ENCODE measurements at places on chromosomes 1 and 21.

DNA sequence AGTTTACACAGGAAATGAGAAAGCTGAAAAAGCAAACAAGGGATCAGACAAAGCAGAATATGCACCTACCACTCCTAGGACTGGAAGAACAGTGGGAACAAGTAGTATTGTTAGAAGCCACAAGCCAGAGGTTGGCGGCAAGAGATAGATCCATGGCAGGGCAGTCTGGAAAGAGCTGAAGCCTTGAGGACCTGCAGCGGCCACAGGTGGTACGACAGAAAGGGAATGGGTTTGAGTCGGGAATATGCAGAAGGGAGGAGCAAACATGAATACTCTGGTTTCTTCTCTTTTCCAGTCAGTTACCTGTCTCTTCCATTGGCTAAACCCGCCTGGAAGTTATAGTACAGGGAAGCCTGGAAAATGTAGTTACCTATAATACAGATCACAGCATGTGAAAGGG is 3.9 kb upstream of the PCNX2 start:
- no peak for DNase-seq

GRCh38 chr1:42047508-42047880 is 105.7 kb upstream of the GUCA2B start:
- no peak for DNase-seq

DNA sequence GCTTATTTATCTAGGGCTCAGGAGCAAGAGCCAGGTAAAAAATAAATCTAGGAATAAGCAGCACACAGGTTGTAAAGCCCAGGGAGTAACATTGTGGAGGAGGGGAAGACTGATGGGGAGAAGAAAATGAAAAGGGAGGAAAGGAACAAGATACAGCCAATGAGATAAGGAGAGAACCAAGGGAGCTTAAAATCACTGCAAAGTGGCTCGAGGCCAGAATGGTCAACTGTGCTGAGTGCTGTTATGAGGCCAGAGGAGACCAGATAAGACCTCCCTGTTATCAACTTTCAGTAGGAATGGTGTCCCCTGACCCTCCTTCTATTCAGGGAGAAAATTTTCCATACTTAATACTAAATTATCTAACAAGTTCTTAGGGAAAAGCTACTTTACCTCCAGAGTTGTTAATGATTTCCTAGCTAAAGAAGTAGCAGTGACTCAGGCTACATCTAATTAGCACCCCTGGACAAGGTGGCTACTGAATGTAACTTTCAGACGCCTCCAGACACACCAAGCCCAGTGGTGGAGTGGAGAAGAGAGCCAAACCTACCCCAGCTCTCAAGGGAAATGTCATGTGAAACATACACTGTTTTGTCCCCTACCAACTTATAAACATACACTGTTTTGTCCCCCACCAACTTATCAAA is 25.5 kb downstream of the ENAH start:
- no peak for DNase-seq

- DNase-seq = no peak
These were observed 66.1 kb downstream of the TTC3 start for GRCh38 chr21:37139154-37139553.

DNA sequence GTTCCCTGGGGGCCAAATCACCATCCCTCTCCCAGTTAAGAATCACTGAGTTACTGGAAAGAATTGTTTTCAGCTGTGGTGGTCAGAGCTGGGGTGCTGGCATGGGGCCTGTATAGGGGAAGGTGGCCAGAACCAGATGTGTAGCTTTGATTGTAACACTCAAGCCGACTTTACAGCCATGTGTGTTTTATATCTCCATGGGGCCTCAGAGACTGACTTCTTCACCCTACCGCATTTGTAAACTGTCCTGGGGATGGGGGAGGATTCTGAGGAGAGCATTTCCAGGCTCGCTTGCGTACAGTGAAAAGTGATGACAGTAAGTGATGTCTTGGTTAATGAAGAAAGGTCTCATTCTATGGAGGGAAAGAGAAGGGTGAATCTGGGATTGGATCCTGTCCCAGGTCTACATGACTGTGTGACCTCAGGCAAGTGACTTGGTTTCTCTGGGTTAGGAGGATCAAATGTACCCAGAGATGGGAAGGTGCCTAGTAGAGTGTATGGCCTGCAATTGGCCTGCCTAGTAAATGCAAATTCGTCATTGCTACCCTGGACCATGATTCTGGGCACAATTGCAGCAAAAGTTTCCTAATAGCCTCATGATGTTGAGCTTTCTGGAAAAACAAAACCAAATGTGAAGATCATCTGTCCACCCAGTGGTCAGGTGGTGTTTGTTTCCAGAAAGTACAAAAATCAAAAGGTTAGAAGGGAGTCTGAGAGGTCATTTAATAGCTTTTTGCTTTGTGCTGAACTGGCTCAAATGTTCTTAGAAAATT is 49.7 kb upstream of the RCC2 start:
- no peak for DNase-seq

DNA sequence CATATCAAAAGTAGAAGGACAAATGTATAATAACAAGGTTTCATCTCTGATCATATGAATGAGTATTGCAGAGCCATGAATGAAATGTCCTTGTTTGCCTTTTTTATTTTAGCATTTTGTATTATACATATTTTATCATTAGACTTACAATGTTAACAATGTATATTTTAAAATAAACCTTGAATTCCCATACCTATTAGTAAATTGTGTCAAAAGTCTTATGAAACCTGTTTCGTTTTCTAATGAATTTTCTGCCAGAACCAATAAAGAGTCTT is 646 bp downstream of the DNAJB4 start:
- no peak for DNase-seq

- DNase-seq = no peak
These were observed 39.4 kb downstream of the RCSD1 start for GRCh38 chr1:167669209-167670124.

GRCh38 chr21:27108228-27108627 is 141.3 kb upstream of the ADAMTS5 start:
- no peak for DNase-seq

DNA sequence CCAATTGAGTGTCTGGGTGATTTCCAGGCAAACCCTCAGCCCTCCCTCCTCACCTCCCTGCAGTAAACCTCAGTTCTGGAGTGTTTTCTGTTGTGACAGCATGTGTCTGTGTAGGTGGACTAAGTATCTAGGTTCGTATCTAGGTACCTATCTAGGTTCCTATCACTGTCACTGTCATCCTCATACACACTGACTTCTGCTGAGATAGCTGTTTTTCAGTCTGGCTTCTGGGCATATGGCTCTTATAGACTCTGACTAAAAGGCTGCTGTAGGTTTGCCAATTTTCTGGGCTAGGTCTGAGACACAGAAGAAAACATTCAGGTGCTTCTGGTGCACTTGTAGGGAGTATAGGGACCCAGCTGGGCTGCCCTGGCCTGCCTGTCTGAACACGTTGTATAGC is 8.1 kb upstream of the TRIM67 start:
- DNase-seq = no peak

- DNase-seq = no peak
These were observed 9.8 kb downstream of the RAP1A start for GRCh38 chr1:111629190-111629954.

Measured in T-helper 22 cell (primary cell).